ENCODE measurements at places on chromosomes 1 and 21.
A peak's percentile ranks its signal among the peaks of the same experiment; 100 is the strongest.

- DNase-seq = no peak
Measured at GRCh38 chr1:86774305-86775295, 70.2 kb downstream of the SH3GLB1 start.

DNA sequence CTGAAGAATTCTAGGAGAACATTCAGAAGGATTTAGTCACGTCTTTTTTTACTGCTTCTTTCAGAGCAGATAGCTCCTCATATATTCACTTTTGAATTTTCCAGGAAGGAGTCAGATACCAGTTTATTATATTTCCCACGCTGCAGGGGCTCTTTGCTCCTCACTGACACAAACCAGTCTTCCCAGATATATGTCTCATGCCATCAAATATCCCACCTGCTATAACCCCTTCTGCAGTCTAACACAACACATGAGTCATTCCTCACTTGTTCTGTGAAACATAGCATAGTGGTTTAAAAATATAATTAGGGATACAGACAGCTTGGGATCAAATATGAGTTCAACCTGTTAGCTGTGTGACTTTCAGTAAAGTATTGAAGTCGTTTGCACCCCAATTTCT is 251.7 kb upstream of the DPYD start:
- no peak for DNase-seq

DNA sequence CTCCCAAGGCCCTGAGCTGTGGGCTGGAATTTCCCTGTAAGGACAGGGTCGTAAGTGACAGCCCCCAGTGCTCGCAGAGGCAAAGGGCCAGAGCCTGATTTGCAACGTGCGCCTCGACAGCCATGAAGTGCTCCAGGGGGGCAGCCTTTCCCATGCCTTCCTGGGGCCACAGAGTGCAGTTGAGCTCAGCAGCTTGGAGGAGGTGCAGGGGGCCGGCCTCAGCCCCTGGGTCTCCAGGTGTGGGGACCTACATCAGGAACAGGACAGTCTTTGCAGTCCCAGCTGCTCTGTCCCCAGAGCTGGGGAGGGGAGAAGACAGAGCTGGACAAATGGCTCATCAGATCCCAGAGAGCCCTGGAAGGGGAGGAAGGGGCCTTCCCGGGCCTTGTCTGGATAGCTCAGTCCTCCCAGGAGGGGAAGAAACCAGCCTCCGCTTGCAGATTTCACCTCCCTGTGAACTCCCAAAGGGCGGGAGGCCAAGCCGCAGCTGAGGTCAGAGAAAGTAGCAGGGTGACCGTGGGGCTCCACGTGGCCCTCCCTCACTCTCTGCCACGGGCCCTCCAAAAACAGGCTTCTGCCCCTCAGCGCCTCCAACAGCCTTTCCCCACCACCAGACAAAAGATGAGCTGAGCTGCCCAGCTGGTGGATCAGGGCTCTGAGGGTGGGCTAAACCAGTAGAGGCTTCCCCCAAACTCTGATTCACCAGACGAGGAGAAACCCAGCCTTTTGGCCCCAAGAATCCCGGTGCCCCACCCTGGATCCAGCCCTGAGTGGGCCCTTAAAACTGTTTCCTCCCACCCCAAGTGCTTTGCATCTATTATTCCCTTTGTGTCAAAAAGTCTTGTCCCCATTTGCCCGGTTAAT is 76.5 kb downstream of the DHRS3 start:
- no peak for DNase-seq

- no peak for DNase-seq
Measured at GRCh38 chr1:171998711-171999110, 157.4 kb downstream of the DNM3 start.

GRCh38 chr1:238892612-238893011 is 493.8 kb upstream of the CHRM3 start:
- no peak for DNase-seq

GRCh38 chr1:89023026-89023425 is 360 bp upstream of the GBP3 start:
- DNase-seq = no peak

GRCh38 chr1:217272385-217272784 is 358.5 kb downstream of the GPATCH2 start:
- no peak for DNase-seq

- no peak for DNase-seq
Measured at GRCh38 chr1:59243550-59243949, 53.3 kb upstream of the FGGY start.

- no peak for DNase-seq
Measured at GRCh38 chr1:27563591-27564471, 40.1 kb downstream of the AHDC1 start.

DNA sequence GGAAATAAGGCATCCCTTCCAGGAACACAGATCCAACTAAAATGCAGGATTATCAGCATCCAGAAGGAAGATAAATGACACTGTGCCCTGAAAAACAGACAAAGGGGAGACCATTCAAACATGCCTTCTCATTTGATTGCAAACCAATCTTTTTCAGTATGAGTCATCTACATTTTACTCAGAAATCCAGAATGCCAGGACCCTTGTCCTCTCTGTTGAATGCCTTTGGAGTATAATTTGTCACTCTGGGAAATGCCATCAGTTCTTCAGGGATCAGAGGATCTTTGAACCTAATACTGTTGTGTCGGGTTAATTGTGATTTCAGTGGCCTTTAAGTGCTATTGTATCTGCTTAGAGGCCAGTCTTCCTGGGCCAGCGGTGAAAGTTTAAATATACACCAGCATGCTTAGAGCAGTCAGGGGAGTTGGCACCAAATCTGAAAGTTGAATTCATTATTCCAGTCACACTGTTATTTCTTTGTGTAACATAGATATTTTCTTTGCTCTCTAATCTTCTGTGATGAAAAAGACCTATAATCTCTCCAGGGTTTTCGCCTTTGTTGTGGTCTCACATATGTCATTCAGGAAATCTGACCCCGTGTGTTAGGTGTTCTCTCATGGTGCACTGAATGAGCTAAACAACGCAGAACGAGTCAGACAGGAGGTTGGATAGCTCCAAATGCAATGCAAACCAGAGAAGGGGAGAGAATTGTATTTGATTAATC is 364.8 kb upstream of the SGIP1 start:
- no peak for DNase-seq

DNA sequence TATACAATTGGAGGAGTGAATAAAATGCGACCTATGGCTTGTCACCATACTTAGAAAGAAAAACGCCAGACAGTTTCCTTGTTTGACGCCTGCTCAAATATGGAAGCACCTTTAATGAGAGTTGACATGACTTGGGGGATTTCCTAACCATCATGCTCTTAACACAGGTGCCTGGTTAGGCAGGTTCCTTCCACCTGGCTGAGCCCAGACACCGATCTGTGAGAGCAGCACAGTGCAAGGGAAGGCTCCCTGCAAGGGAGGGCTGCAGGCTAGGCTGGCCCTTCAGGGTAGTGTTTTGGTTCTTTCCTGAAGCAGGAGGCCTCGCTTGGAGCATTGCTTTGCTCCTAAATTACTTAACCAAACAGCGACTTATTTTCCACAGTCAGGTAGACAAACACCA is 24.6 kb upstream of the KLHDC8A start:
- DNase-seq = no peak

DNA sequence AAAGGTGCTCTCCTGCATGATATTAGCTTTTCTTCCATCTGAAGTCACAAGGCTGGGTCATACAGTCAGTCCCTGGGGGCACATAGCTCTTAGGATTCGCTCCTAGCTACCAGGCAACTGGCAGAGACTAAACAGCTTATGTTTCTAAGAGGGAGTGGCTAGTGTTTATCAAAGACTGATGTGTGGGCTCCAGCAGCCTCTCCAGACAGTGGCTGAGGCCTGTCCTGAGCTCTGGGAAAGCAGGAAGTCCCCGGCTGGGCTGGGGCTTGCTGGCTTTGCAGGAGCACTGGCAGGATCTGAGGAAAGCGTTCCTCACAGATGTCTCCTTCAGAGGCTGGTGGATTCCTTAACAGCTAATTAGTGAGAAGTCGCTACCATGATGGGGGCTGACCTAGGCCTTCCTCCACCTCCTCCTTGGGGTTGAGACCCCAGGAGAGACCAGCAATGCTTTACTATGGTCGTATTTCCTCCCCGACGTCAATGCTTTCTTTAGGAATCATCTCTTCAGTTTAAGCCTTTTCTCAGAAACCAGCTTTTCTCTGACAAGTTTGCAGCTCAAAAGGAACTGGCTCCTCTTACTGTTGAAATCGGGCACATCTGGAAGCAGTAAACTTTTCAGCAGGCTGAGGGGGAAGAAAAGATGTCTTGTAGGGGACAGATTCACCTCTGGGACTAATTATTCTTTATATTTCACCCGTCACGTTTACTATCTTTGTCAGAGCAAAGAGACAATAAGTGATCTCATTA is 33.5 kb upstream of the HHAT start:
- no peak for DNase-seq

- DNase-seq = no peak
Measured at GRCh38 chr1:38336961-38337360, 290.4 kb upstream of the POU3F1 start.

DNA sequence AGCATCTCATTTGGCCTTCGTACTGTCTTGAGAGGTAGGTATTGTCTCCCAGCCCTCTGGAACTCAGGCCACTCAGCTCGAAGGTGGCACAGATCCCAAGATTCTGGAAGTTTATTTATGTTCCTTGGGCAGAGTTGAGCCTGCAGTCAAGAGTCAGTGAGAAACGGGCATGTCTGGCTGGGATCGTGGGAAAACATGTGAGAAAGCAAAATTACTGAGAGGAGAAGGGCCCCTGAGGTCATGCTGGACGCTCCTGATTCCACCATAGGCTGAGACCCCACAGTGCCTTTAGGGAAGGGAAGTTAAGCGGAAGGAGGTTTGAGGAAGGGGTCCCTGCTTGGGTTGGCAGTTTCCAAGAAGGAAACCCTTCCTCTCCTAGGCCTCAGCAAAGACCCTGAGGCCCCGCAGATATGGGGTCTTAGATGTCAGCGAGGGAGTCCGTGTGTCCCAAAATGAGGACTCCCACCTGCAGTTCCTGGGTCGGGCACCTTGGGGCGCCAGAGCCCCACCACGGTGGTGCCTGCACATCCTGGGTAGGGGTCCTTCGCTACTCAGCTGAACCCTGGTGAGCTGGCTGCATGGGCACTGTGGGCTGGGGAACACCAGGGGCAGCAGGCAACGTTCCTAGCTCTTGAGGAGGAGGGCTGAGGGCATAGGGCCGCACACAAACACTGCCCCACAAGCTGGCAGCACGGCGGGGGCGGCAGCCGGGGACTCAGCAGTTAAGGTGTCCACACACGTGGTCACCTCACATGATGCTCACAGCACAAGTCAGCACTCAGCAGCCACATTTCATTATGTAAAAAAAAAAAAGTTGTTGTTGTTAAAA is 12.3 kb upstream of the SEMA4A start:
- no peak for DNase-seq

DNA sequence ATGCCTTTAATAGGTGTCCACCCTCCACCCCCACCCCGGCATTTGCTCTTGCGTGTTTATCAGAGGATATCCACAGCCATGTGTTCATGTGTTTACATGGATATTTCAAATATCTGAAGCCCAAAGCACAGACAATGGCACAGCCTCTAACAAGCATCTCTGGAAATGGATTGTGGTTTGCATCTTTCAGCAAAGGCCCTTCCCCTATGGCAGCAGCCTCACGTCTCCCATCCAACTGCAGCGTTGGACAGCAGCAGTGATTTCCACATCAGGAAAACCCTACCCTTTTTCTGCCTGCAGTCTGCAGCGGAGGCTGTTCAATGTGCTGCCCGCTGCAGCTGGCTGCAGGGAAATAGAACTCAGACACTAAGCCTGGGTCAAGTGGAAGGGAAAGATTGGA is 1.6 kb downstream of the RASSF5 start:
- no peak for DNase-seq

GRCh38 chr1:229342656-229343569 is at the start of gene CCSAP:
Gene CCSAP (minus strand): TSS chr1:229343047. CDS start chr1:229342465, 582 bp downstream.
- peak; percentile 56 for DNase-seq

DNA sequence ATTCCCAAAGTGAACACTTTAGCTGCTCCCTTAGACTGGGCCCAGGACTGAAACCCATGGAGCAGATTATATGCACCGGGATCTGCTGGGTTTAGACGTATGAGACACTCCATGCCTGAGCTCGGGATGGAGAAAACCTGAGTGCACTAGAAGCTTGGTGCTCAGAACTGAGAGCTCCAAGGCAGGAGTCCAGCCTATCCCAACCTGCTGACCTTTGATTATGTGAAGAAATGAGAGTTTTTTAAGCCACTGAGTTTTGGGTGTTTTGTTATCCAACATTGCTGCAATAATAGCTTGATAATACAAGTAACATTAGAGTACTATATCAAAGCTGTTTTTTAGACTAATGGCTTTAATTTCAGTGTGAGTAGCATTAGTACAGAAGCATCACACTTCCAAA is 131.5 kb upstream of the KCNK1 start:
- no peak for DNase-seq

- no peak for DNase-seq
Measured at GRCh38 chr1:22141554-22142314, 1.2 kb downstream of the WNT4 start.

GRCh38 chr1:224734261-224734935 is 118.3 kb downstream of the CNIH3 start:
- no peak for DNase-seq

DNA sequence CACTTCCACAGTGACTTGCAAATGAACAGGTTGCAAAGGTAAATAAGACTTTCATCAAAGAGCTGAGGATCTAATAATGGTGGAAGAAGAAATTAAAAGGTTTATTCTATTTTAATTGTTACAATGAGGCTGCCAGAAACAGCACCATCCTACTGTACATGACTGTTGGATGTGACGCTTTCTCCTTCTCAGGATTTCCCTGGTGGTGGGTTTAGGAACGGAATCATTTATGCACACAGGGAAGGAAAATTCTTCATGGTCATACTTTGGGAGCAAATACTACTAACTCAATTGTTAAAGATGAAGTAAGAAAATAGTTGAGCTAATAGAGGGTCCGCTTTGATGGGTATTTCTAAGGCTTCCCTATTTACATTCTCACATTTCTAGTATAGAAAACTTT is 22.2 kb upstream of the LYPLAL1 start:
- DNase-seq = no peak

- DNase-seq = no peak
Measured at GRCh38 chr1:100377590-100378361, 25.5 kb downstream of the CDC14A start.

GRCh38 chr1:60732977-60733401 is 349.4 kb upstream of the NFIA start:
- DNase-seq = no peak

- no peak for DNase-seq
Measured at GRCh38 chr1:240109920-240110636, 18.4 kb downstream of the FMN2 start.

GRCh38 chr1:223257856-223258550 is 106.0 kb downstream of the SUSD4 start:
- no peak for DNase-seq

GRCh38 chr1:111449703-111450017 is 396 bp downstream of the ATP5PB start:
- no peak for DNase-seq

DNA sequence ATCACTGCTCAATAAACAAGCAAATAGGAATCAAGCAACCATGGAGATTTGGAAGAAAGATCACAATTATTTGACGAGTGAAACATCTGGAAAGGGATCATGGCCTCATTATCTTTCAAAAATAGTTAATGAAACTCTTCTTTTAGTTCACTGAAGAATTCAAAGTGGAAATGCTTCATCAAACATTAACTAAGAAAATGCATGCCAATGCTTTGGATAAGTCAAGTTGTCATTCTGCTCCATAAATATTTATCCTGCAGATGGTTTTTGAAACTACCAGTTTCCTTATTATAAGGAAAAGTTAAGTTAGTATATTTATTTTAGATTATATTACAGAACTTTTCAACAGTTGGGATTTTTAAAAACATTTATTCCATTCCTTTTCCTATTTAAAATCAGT is 206.5 kb upstream of the ADGRL2 start:
- no peak for DNase-seq
